Stimulated activated CD8-positive, alpha-beta memory T cell treated with anti-CD3 and anti-CD28 coated beads, Interleukin-2, amount 100 ng/mL, for 1 hour (primary cell): ENCODE measurements at places on chromosomes 2 and 18.

GRCh38 chr2:44333994-44334393 is 27.3 kb downstream of the PREPL start:
- no peak for DNase-seq

GRCh38 chr18:27412556-27412955 is 227.4 kb upstream of the CHST9 start:
- DNase-seq, result no peak

GRCh38 chr2:233270951-233271350 is 19.5 kb downstream of the ATG16L1 start:
- DNase-seq, result no peak

DNA sequence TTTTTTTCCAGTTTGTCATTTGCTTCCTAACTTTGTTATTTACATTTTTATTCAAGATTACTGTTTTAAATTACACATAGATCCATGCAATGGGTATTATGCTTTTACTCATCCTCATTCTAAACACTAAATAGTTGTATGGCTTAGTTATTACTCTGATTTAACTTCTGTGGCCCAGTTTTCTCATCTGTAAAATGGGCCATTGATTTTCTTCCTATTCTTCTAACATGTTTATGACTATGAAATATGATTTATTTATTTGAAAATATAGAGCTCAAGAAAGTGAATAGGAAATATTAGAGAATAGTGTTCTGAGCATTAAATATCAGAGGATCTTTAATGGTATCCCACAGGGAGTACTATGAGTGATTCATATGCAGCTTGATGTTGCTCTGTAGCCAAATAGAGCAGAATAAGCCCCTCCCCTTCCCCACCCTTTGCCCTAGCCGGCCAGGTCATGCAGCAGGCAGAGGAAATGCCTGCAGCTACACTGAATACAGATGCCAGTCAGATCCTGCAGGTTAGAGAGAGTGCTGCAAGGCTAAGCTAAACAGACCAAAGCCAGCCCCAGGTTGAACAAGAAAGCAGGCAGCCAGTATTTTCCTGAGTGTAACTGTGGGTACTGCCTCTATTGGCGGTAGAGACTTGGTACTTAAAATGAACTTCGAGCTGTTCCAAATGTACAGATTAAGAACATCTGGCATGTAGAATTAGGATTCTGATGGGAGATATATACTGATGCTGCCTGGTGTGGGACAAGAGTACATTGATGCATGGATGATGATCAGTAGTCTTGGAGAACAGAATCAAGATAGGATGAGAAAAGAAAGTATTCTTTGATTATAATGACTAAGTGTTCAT is 11.7 kb upstream of the ACYP2 start:
- no peak for DNase-seq

DNA sequence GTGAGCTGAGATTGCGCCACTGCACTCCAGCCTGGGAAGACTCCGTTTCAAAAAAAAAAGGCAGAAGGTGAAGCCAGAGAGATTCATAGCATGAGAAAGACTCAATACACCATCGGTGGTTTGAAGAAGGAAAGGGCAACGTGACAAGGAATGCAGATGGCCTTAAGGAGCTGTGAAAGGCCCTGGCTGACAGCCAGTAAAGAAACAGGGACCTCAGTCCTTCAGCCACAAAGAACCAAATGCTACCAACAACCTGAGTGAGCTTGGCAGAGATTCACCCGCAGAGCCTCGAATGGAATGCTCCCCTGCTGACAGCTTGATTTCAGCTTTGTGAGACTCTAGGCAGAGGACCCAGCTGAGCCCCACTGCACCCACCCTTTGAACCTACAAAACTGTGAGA is 154.9 kb upstream of the NDUFV2 start:
- DNase-seq, result no peak

- DNase-seq, result no peak
Measured at GRCh38 chr2:111143107-111143842, 22.6 kb downstream of the BCL2L11 start.
